ENCODE measurements at places on chromosomes 11 and 22. TPM values are rescaled to one million over a fixed set of nuclear protein-coding genes. Genes with fewer than 3 reads are reported as not detected.

The ADAMTS8 gene
- total RNA-seq = 0.39 TPM

The APOL1 gene
- total RNA-seq = 73.9 TPM

The KCTD14 gene
- 0.40 TPM for total RNA-seq

The SCN2B gene
- 0.14 TPM for total RNA-seq

The IL18BP gene
- 44.3 TPM for total RNA-seq

The MS4A14 gene
- 5.1 TPM for total RNA-seq

GRCh38 chr11:86458294-86459001 is 83.8 kb downstream of the CCDC81 start:
- H3K36me3 ChIP-seq = no peaks in the 10 kb centered on the region
- no peak for DNase-seq
- H3K4me3 ChIP-seq = no peak overlapping the region
- H3K27ac ChIP-seq = no peak overlapping the region
- H3K27me3 ChIP-seq = no peaks in the 10 kb centered on the region
- no peaks in the 10 kb centered on the region for H3K4me1 ChIP-seq

- H3K36me3 ChIP-seq = no peaks in the 10 kb centered on the region
- no peak overlapping the region for H3K27ac ChIP-seq
- H3K4me1 ChIP-seq = peaks cover 30% of the 10 kb centered on the region
- no peak for DNase-seq
- no peak overlapping the region for H3K4me3 ChIP-seq
Measured at GRCh38 chr11:95291946-95292345, 60.9 kb upstream of the SESN3 start.

DNA sequence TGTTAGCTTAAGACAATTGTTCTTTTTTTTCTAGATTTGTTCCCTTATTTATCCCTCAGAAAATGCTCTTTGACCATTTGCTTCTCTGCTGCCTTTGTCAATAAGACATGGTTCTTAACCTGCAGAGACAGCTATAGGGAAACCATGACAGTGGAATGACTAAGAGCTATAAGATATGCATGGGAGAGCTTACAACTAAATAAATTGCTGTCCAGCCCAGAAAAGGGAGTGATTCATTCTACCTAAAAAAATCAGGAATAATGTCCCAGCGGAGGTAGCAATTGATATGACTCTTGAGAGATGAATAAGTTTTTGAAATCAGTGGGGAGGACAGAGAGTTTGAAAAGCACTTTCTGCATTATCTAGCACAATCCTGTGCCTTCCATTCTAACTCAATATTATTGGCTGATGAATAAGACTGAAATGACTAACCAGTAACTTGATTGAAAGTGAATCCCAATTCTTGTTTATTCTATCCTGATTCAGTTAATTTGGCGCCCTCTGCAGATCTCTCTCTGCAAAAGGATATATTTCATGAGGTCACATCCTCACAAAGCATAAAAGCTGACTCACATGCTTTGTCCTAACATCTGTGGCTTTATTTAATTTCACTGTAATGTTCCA is 680.5 kb upstream of the API5 start:
- H3K27ac ChIP-seq = no peak overlapping the region
- DNase-seq = no peak
- H3K27me3 ChIP-seq = no peaks in the 10 kb centered on the region
- H3K4me3 ChIP-seq = no peak overlapping the region
- H3K4me1 ChIP-seq = no peaks in the 10 kb centered on the region

DNA sequence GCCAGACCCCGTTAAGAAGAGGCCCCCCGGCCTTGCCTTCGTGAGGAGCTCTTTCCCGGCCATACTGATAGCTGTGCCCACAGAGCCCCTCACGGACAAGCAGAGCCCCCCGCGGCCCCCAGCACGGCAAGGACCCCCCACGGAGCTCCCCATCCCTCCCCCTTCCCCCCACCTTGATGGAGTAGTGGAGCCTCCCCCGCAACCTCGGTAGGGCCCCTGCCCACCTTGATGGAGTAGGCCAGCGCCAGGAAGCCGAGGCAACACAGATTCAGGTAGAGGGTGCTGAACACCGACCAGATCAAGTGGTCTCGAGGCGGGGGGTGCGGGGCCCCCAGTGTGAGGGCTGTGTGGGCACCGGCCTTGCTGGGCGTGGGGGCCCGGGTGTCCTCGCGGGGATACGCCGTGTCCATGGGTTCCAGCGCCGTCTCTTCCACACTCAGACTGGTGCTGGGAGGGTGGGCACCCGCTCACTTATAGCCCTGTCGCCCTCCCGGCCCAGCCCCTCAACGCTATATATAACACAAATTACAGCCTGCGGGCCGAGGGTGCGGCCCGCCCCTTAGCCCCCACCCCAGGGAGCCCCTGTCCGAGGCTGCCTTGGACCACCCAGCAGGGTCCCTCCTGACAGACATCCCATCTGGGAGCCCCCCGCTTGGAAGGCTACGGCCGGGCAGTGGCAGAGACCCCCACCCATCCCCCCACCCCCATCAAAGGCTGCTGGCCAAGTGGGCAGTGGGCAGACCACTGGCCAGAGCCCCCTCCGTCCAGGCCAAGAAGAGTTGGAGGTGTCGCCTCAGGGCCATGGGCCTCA is at the start of gene IFITM5:
Gene IFITM5, minus strand, starts transcription at position 446 of the 811 bp plus-strand sequence. Its CDS starts 36 bp downstream, at position 410.
- H3K27ac ChIP-seq = no peak within 1 kb of the TSS
- H3K27me3 ChIP-seq = peaks cover 7% of the 10 kb centered on the region
- H3K36me3 ChIP-seq = no peaks in the 10 kb centered on the region
- no peak within 1 kb of the TSS for H3K4me3 ChIP-seq
- no peaks in the 10 kb centered on the region for H3K4me1 ChIP-seq
- peak; percentile 75 for DNase-seq

DNA sequence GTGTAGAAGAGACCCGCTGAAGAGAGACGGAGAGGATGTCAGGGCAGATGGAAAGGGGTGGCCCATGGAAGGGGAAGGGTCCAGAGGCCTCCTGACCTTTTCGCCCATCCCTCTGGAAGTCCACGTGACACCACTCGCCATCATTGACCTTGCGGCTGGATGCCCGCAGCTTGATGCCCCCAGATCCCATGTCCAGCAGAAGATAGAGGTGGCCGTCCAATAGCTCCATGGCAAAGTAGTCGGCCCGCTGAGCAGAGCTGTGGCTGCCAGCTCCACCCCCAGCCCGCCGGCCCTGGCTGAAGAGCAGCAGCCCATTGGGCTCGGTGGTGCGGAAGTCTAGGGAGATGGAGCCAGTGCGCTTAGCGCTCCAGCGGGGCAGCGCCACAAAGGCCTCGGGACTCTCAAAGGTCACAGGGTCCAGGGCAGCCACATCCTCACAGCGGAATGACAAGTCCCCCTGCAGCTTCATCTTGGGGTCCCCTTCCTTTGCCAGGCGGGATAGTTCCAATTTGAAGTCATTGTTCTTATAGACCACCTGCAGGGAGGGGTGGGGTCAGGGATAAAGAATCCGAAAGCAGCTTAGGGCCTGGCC is 55.7 kb downstream of the NRXN2 start:
- DNase-seq = no peak
- H3K27ac ChIP-seq = no peak overlapping the region
- H3K4me1 ChIP-seq = no peaks in the 10 kb centered on the region
- no peak overlapping the region for H3K4me3 ChIP-seq

DNA sequence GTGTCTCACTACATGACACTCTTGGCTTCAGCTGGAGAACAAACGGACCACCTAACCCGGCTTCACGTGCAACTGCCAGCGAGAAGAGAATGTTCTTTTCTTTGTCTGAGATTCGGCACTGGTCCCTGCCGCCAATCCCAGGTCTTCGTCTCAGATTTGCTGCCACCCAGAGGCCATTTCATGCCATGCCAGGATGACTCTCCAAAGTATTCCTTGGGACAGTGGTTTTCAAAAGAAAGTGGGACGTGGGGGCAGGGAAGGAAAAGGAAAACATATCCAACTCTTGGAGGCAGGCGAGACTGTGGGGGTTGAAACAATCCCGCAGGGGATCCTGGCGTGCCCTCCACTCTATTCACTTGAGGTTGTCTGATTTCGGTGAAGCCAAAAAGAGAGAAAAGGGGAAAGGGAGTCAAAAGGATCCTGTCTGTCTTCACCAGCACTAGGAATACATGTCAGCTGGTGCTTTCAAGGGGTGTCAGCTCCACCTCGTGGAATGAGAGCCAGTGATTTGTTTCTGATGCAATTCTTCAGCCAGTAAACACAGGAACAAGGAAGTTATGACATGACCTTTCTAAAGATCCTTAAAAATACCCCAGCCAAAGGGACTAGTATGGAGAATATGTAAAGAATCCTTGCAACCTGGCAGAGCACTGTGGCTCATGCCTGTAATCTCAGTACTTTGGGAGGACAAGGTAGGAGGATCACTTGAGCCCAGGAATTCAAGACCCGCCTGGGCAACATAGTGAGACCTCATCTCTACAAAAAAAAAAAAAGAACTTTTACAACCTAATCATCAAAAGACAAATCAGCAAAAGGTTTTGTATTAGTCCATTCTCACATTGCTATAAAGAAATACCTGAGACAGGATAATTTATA is 41.0 kb upstream of the APLNR start:
- DNase-seq = no peak
- peak overlapping the region; percentile 42 for H3K27ac ChIP-seq
- no peaks in the 10 kb centered on the region for H3K36me3 ChIP-seq
- H3K4me3 ChIP-seq = no peak overlapping the region

DNA sequence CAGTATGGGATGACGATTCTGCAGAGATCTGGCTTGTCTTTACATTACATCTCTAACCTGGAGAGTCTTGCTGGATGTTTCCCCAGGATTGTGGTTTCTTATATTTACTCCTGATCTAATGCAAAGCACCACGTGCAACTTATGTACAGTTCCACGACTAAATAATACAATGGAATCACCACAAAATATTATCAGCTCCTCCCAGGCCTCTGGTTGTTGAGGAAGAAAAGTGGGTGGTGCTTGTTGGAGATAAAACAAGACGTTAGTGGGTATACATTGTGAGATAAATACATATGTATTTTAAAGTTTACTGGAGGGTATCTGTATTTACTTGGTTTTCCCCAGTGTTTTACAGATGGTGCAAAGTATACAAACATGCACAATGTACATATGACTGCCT is 569.7 kb downstream of the NTM start:
- H3K4me3 ChIP-seq = no peak overlapping the region
- H3K27me3 ChIP-seq = no peaks in the 10 kb centered on the region
- no peak for DNase-seq
- H3K36me3 ChIP-seq = no peaks in the 10 kb centered on the region
- H3K27ac ChIP-seq = no peak overlapping the region
- no peaks in the 10 kb centered on the region for H3K4me1 ChIP-seq

DNA sequence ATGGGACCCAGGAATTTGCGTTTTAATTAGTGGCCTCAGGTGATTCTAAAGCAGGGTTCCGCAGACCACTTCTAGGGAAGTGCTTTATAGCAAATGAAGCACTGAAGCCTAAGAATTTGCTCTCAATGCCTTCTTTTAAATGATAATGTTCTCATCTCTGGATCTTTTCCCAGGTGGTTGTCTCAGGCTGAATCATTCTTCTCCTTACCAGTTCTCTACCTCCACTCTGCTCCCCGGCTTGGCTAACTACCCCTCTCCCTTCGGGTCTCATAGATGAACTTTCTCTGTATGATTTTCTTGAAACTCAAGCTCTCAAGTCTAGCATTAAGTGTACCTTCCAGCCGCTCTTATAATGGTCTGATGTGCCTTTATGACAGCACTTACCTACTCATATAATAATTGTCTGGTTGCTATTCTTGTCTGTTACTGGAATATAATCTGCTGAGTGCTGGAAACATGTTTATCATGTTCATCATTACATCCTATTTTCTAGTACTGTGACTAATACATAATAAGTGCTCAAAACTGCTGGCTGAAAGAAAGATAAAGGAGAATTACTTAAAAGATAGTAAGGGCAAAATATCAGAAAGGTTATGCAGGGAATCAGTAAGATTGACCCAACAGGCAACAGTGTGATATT is 195.9 kb upstream of the SESN3 start:
- H3K4me1 ChIP-seq = no peaks in the 10 kb centered on the region
- H3K36me3 ChIP-seq = no peaks in the 10 kb centered on the region
- H3K4me3 ChIP-seq = no peak overlapping the region
- no peaks in the 10 kb centered on the region for H3K27me3 ChIP-seq
